Midbrain (tissue), 1 donor: ENCODE measurements at places on chromosomes 5 and 9.
A peak's percentile ranks its signal among the peaks of the same experiment; 100 is the strongest.

DNA sequence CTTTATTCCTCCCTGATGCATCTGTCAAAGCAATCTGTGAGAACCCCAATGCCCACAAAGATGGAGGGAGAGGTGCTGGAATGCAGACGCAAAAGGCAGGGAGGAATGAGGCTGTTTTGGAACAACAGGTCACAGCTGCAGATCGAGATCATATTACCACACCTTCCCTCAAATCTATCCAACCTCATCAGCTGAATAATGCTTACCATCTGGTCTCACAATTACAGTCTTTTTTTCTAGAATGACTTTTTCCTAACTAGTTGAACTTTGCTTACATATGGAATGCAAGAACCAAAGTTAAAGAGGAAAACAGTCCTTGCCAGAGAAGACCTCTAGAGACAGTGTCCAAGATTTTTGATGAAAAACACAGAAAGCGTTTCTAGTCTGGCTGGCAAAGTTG lies 158.1 kb downstream of the LPAR1 start:
- DNase-seq: no peak

- DNase-seq: no peak
Observed at GRCh38 chr5:160166973-160167623, 47.8 kb upstream of the PWWP2A start.

DNA sequence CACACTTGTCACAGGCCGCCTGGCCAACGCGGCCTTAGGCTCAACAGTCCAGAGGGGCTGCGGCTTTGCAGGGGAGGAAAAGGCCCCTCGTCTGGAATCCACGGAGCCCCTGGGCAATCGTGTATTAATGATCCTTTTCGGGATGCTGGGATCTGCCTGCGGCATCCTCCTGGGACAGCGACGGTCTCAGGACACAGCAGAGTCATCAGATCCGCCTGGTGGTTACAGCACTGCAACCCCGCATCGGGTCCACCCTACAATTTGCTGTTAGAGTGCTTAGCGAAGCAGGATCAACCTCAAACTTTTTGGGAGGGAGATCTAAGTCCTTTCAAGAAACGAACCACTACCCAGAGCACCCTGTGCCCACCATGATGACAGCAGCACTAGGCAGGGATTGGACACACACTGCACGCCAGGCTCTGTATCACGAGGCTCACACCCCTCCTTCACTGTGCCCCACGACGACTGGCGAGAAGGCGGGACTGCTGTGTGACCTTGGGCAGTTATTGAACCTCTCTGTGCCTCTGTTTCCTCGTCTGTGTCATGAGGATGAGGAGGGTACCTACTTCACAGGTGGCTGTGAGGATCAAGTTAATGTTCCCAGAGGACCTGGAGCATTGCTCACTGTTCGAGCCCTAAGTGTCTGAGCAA lies 100.4 kb upstream of the COL5A1 start:
- no peak for DNase-seq

GRCh38 chr5:77957516-77957915 lies 181.4 kb upstream of the TBCA start:
- no peak for DNase-seq

DNA sequence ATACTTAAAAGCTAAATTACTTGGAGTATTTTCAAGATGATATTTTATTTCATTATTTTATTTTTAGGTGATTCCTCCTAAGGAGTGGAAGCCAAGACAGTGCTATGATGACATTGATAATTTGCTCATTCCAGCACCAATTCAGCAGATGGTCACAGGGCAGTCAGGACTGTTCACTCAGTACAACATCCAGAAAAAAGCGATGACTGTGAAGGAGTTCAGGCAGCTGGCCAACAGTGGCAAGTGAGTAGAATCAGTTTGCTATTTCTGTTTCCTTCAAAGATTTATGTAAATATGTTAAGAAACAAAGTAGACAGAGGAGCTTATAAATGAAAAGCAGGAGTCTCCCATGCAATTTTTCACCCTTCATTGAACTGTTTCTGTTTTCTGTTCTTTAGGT lies 47.8 kb downstream of the KDM4C start:
- peak; percentile 10 for DNase-seq

GRCh38 chr5:155434267-155434666 lies 420.7 kb downstream of the KIF4B start:
- DNase-seq: no peak

DNA sequence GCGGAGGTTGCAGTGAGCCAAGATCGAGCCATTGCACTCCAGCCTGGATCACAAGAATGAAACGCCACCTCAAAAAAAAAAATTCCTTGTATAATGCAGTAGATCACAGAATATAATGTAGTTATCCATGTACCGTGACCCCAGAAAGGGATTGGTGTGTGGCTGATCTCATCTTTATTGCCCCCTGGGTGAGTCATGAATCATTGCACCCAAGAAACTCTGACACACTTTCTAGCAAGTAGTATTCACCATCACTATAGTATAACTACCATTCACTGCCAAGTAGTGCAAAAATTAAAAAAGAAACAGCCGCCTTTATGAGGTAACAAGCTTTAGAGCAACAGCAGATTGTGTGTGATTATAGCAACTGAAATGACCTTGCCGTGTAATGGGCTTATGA lies 23.7 kb upstream of the ANKH start:
- no peak for DNase-seq

GRCh38 chr9:532707-533106 lies 308.8 kb upstream of the DMRT1 start:
- DNase-seq: no peak

GRCh38 chr5:132456296-132456986 lies 34.1 kb downstream of the IRF1 start:
- DNase-seq: no peak

GRCh38 chr5:79850316-79850822 lies 140.7 kb downstream of the MTX3 start:
- DNase-seq: no peak

DNA sequence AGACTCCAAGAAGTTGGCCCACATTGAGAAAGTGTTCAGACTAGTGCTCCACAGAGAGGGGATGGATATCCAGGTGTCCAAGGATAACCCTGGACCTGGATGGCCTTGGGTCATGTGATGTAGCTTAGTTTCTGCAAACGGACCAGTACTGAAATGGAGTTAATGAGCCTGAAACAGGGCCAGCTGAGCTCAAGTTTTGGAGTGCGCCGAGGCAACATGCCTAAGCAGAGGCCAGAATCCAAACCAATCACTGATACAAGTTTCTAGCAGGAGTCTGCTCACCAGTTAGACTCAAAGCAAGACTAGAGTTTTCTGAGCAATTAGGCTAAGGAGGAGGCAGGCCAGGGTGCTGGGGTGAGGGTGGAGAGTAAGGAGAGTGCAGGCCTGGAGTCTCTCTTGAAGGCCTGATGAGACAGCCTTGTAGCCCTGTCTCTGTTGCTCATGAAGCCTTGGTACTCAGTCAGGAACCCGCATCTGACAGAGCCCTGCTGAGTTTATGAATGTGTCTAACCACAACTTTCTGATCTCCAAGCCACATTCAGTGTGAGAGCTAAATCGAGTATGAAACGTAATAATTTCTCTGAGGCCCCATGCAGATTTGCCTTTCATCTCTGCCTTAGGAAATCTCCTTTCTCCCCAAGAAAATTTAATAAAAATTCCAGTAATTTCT lies 68.9 kb upstream of the EQTN start:
- no peak for DNase-seq

DNA sequence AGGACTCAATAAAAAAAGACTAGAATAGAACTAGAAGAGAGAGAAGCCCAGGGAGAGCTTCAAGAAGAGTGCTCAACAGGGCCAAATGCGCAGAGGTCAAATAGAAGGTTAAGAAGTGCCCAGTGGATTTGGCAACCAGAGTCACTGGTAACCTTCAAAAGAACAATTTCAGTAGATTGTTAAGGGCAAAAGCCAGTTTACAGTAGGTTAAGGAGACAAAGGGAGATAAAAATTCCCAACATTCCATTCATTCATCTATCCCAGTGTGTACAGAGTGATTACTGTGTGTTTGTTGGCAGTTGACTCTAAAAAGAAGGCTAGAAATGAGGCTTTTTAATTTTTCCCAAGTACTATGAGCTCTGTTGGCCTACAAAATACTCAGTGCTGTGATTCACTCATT lies 69.4 kb downstream of the RIGI start:
- DNase-seq: no peak

DNA sequence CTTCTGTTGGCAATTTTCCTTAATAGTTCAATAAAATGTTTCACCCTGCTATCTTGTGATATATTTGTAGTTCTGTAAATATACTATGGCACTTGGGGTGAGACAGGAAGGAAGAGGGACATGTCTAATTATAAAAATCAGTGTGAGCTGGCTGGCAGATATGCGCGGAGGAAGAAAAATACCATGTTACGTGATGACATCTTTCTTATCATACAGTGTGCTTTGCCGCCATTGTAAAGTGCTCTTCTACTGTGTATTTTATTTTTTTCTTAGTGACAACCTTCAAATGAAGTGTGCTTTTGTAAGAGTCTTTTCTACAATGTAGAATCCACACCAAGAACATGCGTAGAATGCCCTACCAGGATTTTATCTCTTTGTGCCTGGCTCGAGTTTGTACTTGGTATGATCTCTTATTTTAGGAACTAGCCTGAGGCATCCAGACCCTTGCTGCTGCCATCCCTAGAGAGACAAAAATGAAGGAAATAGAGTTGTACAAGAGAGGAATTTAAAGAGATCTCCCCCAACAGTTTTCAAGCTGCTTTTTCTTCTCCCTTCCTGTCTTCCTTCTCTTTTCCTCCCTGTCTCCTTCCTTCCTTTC lies 46.7 kb upstream of the RIOK2 start:
- DNase-seq: no peak

GRCh38 chr9:4070266-4070665 lies 229.6 kb downstream of the GLIS3 start:
- DNase-seq: no peak

DNA sequence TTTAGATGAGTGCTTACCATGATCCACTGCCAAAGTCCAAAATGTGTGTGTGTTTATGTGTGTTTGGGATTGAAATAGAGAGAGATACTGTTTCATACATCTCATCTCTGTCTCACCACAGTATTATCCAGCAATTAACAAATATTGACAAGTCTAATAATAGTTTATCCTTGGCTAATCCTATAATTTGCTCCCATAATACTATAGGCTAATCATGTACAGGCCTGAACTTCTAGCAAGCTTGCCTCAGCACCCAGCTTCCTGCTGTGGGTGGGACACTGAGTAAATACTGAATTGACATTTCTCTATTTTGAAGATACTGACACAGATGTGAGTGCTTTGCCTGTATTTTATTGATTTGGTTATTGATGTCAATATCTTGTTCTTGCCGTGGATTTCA lies 35.3 kb upstream of the KCNV2 start:
- DNase-seq: no peak

- no peak for DNase-seq
Observed at GRCh38 chr5:14995229-14995628, 123.7 kb upstream of the ANKH start.

GRCh38 chr5:93755716-93756115 lies 14.3 kb upstream of the POU5F2 start:
- DNase-seq: no peak

- DNase-seq: no peak
Observed at GRCh38 chr5:149162401-149163084, 21.2 kb downstream of the ABLIM3 start.

DNA sequence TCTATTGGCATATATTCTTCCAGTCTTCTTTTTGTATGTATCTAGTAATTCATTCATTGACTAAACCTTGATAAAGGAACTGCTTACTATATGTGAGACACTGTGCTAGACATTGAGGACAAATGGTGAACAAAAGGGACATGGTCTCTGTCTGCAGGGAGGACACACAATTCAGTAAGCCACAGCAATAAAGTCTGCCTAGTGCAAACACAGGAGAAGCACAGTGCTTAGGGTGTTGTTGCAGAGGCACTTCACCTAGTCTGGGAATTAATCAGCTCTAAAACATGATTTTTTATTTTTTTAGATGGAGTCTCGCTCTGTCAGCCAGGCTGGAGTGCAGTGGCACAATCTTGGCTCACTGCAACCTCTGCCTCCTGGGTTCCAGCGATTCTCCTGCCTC lies 6.4 kb upstream of the CCL28 start:
- DNase-seq: no peak

DNA sequence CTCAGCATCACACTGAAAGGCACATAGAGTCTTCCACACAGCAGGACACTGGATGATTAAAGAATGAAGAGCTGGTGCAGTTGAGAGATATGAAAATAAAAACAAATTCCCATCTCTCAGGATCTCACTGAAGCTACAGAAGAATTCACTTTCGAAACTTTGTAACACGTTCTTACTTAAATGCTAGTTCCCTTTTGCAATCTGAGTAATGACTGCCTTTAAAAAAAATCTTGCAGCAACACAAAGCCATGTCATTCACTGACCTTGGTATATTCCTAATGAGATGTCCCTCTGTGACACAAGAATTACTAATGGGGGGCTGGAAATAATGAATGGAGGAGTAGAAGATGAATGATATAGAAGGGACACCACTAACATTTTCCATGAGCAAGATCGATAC lies 201.8 kb downstream of the GLIS3 start:
- no peak for DNase-seq

- no peak for DNase-seq
Observed at GRCh38 chr5:171426266-171426665, 6.8 kb downstream of the FGF18 start.

- DNase-seq: no peak
Observed at GRCh38 chr5:65059681-65060598, 291.2 kb downstream of the CWC27 start.

- DNase-seq: no peak
Observed at GRCh38 chr5:56512313-56512996, 279.3 kb upstream of the ANKRD55 start.

- peak; percentile 21 for DNase-seq
Observed at GRCh38 chr9:111621895-111622480, 9.1 kb upstream of the DNAJC25 start.

DNA sequence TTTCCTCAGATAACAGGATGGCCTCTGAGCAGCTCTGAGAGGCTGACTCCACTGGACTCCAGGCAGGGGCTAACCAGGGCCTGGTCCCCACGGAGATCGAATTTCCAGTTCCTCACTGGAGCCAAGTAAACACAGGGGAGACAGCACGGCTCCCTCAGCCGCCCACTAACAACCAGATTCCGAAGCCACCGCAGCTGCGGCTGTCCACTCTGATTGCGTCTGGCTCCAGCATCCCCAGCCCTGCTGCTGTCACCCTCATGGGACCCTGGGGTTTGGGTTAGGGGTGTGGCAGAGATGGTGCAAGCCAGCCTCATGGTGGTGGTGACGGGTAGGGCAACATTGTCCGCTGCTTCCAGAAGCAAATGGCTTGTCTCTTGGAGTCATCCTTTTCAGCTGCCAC lies 172.6 kb downstream of the RGS3 start:
- DNase-seq: no peak

GRCh38 chr5:61298580-61298979 lies 33.5 kb upstream of the ZSWIM6 start:
- DNase-seq: no peak

GRCh38 chr9:119289740-119290433 lies 79.3 kb downstream of the BRINP1 start:
- DNase-seq: peak; percentile 49

- DNase-seq: no peak
Observed at GRCh38 chr9:764986-765385, 76.5 kb upstream of the DMRT1 start.

DNA sequence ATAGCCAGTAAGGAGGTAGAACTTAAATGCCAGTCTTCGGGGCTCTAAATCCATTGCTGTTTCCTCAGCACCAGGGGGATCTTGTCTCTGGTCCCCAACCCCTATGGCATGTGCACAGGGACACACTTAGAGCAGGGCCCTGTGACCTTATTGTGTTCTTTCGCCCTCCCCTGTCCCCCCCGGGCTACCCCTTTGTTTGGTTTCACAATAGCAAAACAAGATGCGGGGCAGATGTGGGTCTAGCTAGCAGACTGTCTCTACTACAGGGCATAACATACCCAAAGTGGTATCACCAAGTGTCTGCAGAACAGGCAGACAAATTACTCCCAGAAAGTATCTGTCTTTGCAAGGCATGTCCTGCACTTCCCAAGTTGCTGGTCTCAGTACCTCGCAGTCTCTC lies 2.1 kb downstream of the FBLL1 start:
- DNase-seq: no peak
